Smooth muscle cell of the coronary artery (primary cell): ENCODE measurements at places on chromosomes 7 and 10. TPM values are rescaled to one million over a fixed set of nuclear protein-coding genes. Genes with fewer than 3 reads are reported as not detected.

CYP26A1 gene
- total RNA-seq, result 0.08 TPM in 1 of 2 replicates, not detected in the other

ADRB1 gene
- total RNA-seq, result not detected in 2 replicates

INHBA gene
- total RNA-seq, result 14.9 and 129 TPM in 2 replicates

ACSL5 gene
- 0.30 and 3.7 TPM in 2 replicates for total RNA-seq

KCNMA1 gene
- 9.8 and 44.0 TPM in 2 replicates for total RNA-seq

SYT15 gene
- total RNA-seq, result 0.08 and 0.59 TPM in 2 replicates

INMT gene
- 87.2 and 104 TPM in 2 replicates for total RNA-seq

HMX2 gene
- total RNA-seq, result not detected in 2 replicates

TRIM50 gene
- total RNA-seq, result not detected in 2 replicates

NPM3 gene
- total RNA-seq, result 124 and 126 TPM in 2 replicates

C10orf90 gene
- 0.23 TPM in 1 of 2 replicates, not detected in the other for total RNA-seq

STEAP2 gene
- total RNA-seq, result 2.6 and 48.2 TPM in 2 replicates

NEURL1 gene
- total RNA-seq, result under 0.01 TPM in 2 replicates

RTKN2 gene
- total RNA-seq, result 0.23 and 6.8 TPM in 2 replicates

CCDC172 gene
- not detected in 2 replicates for total RNA-seq

MIOS gene
- total RNA-seq, result 11.9 and 18.9 TPM in 2 replicates

TWNK gene
- total RNA-seq, result 5.0 and 5.9 TPM in 2 replicates

NRCAM gene
- 1.1 and 1.9 TPM in 2 replicates for total RNA-seq

CPA2 gene
- 0.08 TPM in 1 of 2 replicates, not detected in the other for total RNA-seq

TAS2R4 gene
- total RNA-seq, result 0.38 and 0.70 TPM in 2 replicates

KAZALD1 gene
- 4.0 and 25.4 TPM in 2 replicates for total RNA-seq

SPDYE6 gene
- 0.23 TPM in 1 of 2 replicates, not detected in the other for total RNA-seq

PPP1R9A gene
- 0.12 and 0.38 TPM in 2 replicates for total RNA-seq

SYT15B gene
- 0.30 TPM in 1 of 2 replicates, not detected in the other for total RNA-seq

SEC61G gene
- 88.6 and 290 TPM in 2 replicates for total RNA-seq

AZGP1 gene
- total RNA-seq, result 0.30 TPM in 1 of 2 replicates, not detected in the other

GOLGA7B gene
- total RNA-seq, result 0.12 TPM in 1 of 2 replicates, not detected in the other

TDRD1 gene
- total RNA-seq, result 2.8 and 7.7 TPM in 2 replicates

WNT8B gene
- total RNA-seq, result not detected in 2 replicates

GNAT3 gene
- total RNA-seq, result not detected in 2 replicates

TMEM106B gene
- total RNA-seq, result 28.6 and 31.4 TPM in 2 replicates

LEP gene
- total RNA-seq, result 0.94 TPM in 1 of 2 replicates, not detected in the other

BTBD16 gene
- total RNA-seq, result under 0.01 TPM in 1 of 2 replicates, not detected in the other

INPP5F gene
- total RNA-seq, result 9.6 and 25.8 TPM in 2 replicates

SCART1 gene
- total RNA-seq, result 1.3 and 2.7 TPM in 2 replicates

ZMYND11 gene
- 46.4 and 62.7 TPM in 2 replicates for total RNA-seq

COL1A2 gene
- total RNA-seq, result 3,805 and 4,961 TPM in 2 replicates

ADCYAP1R1 gene
- 0.35 TPM in 1 of 2 replicates, not detected in the other for total RNA-seq

GUSB gene
- 20.5 and 28.4 TPM in 2 replicates for total RNA-seq

IFIT2 gene
- 2.9 and 6.4 TPM in 2 replicates for total RNA-seq

CHRM2 gene
- not detected in 2 replicates for total RNA-seq

SPOCK2 gene
- under 0.01 and 0.12 TPM in 2 replicates for total RNA-seq

GPR15LG gene
- total RNA-seq, result not detected in 2 replicates

SLC18A2 gene
- under 0.01 TPM in 1 of 2 replicates, not detected in the other for total RNA-seq

ANKRD26 gene
- 6.3 and 7.0 TPM in 2 replicates for total RNA-seq

TAS2R41 gene
- total RNA-seq, result not detected in 2 replicates

OPALIN gene
- not detected in 2 replicates for total RNA-seq

AVPI1 gene
- 8.6 and 21.1 TPM in 2 replicates for total RNA-seq

EIF5AL1 gene
- total RNA-seq, result 0.35 and 0.38 TPM in 2 replicates

C10orf67 gene
- total RNA-seq, result not detected in 2 replicates

ZNF282 gene
- total RNA-seq, result 17.3 and 17.9 TPM in 2 replicates
